ENCODE measurements at places on chromosomes 6 and 20.

DNA sequence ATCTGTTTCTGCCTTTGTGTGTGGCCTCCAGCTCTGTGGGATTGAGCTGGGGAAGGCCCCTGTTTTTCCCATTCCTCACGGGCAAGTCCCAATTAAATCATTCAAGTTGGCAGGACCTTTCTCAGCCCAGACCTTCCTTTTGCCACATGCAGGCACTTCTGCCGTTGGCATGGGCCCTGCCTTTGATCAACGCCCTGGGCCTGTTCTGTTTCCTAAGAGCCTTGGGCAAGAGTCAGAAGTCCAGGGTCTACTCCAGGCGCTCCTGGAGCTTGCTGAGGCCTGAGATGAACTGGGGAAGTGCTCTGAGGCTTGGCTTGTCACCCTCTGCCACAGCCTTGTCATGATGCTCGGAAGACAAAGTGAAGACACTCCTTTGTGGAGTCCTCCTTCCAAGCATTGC, 7.1 kb downstream of the IP6K3 start:
- no peak overlapping the region for H3K4me3 ChIP-seq
- H3K27me3 ChIP-seq: no peaks in the 10 kb centered on the region
- no peaks in the 10 kb centered on the region for H3K36me3 ChIP-seq
- DNase-seq: no peak
- no peaks in the 10 kb centered on the region for H3K4me1 ChIP-seq

GRCh38 chr6:137657351-137657911, 163.2 kb upstream of the OLIG3 start:
- no peaks in the 10 kb centered on the region for H3K27me3 ChIP-seq
- H3K4me1 ChIP-seq: no peaks in the 10 kb centered on the region
- H3K36me3 ChIP-seq: peaks cover 12% of the 10 kb centered on the region
- H3K27ac ChIP-seq: no peak overlapping the region

GRCh38 chr20:870758-871157, 37.2 kb downstream of the FAM110A start:
- DNase-seq: no peak
- H3K4me3 ChIP-seq: no peak overlapping the region
- H3K4me1 ChIP-seq: no peaks in the 10 kb centered on the region
- no peaks in the 10 kb centered on the region for H3K27me3 ChIP-seq
- H3K36me3 ChIP-seq: no peaks in the 10 kb centered on the region

DNA sequence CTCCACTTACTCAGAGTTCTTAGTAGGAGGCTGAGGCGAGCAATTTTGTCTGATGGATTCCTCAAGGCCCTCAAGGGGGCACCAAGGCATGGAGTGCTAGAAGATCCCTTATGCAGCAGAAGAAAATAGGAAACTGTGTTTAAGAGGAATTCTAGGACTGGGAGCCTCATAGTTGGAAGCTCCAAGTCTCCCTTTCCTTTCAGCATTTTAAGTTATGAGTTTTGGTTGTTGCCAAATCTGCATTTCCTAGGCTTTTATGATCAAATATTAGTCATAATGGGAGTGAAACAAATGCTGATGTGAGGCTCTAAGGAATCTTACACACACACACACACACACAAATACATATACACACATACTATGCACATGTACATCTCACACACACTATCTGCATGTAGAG, 714.0 kb downstream of the UTRN start:
- no peak overlapping the region for H3K4me3 ChIP-seq
- DNase-seq: no peak
- H3K27me3 ChIP-seq: no peaks in the 10 kb centered on the region
- no peaks in the 10 kb centered on the region for H3K4me1 ChIP-seq

GRCh38 chr20:41111578-41111951, 25.8 kb upstream of the PLCG1 start:
- H3K27ac ChIP-seq: no peak overlapping the region
- no peaks in the 10 kb centered on the region for H3K27me3 ChIP-seq
- H3K4me3 ChIP-seq: no peak overlapping the region
- peaks cover 34% of the 10 kb centered on the region for H3K36me3 ChIP-seq

- H3K4me3 ChIP-seq: no peak overlapping the region
- no peak overlapping the region for H3K27ac ChIP-seq
- no peaks in the 10 kb centered on the region for H3K36me3 ChIP-seq
- no peak for DNase-seq
- H3K27me3 ChIP-seq: no peaks in the 10 kb centered on the region
These were observed 41.4 kb downstream of the MAP3K5 start for GRCh38 chr6:136750696-136751521.

- no peaks in the 10 kb centered on the region for H3K27me3 ChIP-seq
- no peak overlapping the region for H3K27ac ChIP-seq
- DNase-seq: no peak
- H3K4me1 ChIP-seq: no peaks in the 10 kb centered on the region
These were observed 186.6 kb downstream of the LY86 start for GRCh38 chr6:6775074-6775473.
